ENCODE measurements at places on chromosomes 2 and 18.
A peak's percentile ranks its signal among the peaks of the same experiment; 100 is the strongest.

GRCh38 chr2:65896446-65896845 is 464.0 kb upstream of the SPRED2 start:
- no peak for DNase-seq

GRCh38 chr2:9262671-9263171 is 56.1 kb downstream of the ASAP2 start:
- no peak for DNase-seq

DNA sequence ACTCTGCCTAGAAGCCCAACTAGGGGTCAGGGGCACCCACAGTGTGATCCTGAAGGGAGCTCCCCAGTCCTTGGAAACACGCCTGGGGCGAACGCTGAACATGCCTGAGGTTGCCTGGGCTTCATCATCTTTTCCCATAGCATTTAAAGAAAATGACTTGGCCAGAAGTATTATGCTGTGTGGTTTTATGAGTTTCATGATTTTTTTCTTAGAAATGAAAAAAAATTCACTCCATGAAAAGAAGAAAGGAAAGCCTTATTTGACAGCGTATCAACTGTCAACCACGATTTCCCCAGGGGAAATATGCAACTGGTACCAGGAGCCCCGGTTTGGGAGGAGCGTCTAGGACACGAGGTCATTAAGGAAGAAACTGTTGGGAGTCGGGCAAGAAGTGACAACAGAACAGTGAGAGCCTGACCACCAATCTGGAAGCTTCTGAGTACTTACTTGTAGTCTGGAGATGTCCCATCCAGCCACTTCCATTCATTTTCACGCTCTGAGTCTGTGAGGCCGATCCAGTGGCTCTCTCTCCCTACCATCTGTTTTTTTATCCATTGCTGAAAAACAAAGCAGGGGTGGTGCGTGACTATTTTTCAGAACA is 63.5 kb upstream of the THOC1 start:
- DNase-seq: no peak

- DNase-seq: peak; percentile 96
These were observed 148.9 kb downstream of the ZEB2 start for GRCh38 chr2:144370937-144371584.

DNA sequence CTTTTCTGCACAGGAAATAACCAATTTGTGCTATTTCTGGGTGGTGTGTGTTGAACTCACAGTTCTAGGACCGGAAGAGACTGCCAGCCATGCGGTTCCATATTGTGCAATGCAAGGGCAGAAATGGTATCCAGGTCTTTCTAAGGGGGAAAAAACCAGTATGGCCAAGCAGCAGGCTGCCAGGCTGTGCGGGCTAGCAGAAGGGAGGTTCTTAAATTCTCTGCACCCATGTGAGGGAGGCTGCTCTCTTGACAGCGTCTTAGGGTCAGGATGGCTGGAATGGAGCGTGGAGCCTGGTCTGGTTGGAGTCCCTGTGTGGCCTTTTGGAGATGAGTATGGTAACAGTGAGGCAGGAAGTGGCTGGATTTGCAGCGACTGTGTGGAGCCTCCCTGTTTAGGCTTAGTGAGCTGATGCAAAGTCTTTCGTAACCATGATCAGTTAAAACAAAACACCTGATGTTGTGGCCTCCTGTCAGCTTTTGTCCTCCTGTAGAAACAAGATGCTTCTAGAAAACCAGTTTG is 52.6 kb downstream of the NCK2 start:
- peak; percentile 37 for DNase-seq

GRCh38 chr2:54639609-54640008 is 83.9 kb upstream of the EML6 start:
- DNase-seq: no peak

DNA sequence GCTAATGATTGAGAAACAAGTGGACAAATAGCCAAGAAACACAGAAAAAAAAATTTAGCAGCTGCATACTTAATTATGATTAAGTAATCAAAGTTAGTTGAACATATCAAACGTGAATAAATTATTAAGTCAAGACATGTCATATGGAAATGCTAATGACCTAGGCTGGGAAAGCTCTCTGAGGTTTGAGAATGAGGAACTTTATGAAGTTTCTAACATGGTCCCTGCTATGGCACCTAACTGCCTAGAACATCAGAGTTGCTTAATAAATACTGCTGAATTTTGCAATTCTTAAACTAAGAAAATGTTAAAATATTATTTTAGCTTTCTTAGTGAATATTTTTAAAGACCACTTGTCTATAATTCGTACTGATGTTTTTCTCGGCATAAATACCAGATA is 99.8 kb downstream of the AFF3 start:
- DNase-seq: no peak

- no peak for DNase-seq
These were observed 32.2 kb downstream of the NR4A2 start for GRCh38 chr2:156300337-156300736.

GRCh38 chr2:16175247-16175825 is 235.0 kb downstream of the MYCN start:
- no peak for DNase-seq

DNA sequence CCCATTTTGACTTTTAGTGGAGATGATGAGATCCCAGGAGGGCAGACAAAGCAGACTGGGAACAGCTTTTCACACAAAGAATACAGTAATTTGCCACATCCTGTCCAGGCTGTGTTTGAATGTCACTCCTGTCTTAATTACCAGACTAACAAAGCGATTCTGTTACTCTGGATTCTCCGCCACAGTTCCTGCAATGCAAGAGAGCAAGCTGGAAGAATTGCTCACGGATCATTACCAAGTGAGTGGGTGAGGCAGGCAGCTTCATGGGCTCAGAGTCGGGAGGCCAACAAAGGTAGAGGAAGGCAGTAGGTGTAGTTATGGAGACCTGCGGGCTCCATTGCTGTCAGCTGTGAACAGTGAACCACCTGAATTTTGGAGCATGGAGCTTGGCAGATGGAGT is 250.5 kb upstream of the ATP5MC3 start:
- no peak for DNase-seq

- DNase-seq: no peak
These were observed 292.3 kb downstream of the ALPK2 start for GRCh38 chr18:58336605-58337004.

- peak; percentile 30 for DNase-seq
These were observed 79.4 kb downstream of the KCTD1 start for GRCh38 chr18:26468931-26469340.

DNA sequence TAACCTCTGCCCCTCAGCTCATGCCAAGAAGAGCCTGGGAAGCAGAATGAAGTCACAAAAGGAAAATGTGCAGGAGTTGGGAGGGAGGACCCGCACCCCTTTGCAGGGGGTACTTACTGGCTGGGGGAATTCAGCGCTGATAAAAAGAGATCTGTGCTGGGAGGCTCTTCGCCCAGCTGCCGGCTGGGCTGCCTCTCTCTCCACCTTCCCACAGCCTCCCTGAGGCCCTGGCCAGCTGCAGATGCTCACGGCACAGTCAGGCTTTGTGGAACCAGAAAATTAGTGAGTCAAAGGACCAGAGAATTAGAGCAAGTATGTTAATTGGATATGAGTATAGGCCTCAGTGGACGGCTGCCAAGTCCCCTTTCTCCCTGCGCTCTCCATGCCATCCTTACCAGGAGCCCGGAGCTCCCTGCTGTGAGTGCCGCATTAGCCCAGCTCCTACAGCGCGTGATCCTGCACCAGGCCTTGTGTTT is 181.7 kb upstream of the SH3BP4 start:
- no peak for DNase-seq

GRCh38 chr18:2680216-2680792 is 24.8 kb downstream of the SMCHD1 start:
- no peak for DNase-seq

GRCh38 chr2:146239392-146240135 is 1605.3 kb upstream of the ACVR2A start:
- DNase-seq: no peak

DNA sequence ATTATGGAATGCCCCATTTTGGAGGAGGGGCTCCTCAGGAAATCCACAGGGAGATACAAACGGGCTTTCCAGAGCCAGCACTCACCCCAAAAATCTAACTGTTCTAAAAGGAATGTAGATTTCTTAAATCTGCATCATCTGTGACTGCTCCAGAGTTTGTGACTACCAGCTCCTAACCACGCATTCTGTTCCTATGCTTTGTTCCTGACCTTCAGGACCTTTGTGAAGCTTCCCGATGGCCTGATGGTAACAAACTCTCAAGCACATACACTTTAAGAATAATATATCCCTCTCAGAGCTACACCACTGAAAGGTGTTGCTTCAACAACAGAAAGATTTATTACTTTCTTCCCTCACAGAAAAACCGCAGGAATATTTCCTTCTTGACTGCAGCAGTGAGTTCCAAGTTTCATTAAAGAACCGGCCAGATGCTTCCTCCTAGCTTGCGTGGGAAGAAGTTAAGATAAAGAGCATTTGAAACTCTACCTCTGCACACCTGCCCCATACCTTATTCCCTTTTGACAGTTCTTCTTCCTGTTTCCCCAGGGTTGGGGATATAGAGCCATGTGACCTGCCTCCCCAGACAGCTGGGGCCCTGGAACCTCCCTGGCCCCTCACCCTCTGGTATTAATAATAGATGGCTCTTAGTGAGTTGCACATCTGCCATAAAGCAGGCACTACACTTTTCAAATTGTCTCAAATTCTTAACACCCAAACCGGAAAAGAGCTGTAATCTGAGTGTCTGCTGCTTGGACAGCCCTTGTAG is 40.2 kb upstream of the EML4 start:
- DNase-seq: no peak

DNA sequence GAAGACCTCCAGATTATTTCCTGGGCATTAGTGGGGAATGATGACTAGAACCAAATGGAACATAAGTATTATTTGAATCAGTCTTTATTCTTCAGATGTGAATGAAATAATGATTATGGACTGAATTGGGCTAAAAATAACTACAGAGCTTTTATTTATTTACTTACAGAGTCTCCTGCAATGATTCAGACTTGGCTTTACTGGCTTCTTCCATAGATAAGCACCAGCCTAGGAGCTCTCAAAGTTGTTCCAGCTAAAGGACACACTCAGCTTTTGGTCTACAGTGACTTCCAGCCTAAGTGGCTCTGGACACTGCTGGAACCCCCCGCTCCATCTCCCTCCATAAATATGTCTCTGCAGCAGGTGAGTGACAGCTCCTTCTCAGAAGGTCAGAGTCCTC is 24.3 kb upstream of the ARHGAP25 start:
- no peak for DNase-seq

DNA sequence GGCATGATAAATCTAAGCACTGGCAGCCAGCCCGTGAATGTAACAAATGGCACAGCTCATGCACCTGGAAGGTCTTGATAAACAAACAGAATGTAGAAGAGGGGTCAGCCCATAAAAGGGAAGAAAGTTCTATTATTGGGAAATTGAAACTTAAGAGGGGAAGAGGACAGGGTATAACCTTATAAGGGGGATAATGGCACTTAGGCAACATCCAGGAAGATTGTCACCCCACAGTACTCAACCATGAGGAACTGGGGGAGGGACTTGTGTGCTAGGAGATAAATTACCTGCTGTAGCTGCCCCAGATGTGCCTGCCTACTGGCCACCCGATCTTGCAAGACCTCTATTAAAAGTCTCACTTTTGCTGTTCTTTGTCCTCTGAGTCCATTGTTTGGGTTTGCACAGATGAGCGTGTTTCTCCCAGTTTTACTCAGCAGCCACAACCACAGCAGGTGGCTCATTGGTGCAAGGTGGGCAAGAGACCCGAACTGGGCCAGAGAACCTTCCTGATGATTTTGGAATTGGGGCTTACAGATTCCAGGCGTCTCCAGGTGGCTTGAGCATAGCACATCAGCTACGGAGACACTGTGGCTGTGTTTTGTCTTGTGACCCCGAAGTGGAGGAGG is 79.0 kb upstream of the TAF1B start:
- DNase-seq: peak; percentile 11

GRCh38 chr18:14031053-14031452 is 101.2 kb downstream of the ZNF519 start:
- no peak for DNase-seq

DNA sequence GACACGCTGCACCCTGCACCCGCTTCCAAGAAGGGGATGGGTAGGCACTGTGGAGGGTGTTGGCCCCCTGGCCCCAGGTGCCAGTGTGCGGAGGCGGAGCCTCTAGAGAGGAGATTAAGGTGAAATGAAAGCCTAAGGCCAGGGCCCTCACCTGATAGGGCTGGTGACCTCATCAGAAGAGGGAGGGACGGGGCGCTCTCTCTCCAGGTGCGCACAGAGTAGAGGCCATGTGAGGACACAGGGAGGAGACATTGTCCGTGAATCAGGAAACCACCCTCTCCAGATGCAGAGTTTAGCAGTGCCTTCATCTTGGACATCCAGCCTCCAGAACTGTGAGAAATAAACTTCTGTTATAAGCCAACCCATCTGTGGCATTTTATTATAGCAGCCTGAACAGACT is 62.3 kb downstream of the PSMG2 start:
- no peak for DNase-seq

- DNase-seq: peak; percentile 37
These were observed 2.4 kb upstream of the EVX2 start for GRCh38 chr2:176085861-176086771.
